ENCODE measurements at places on chromosomes 4 and X.

DNA sequence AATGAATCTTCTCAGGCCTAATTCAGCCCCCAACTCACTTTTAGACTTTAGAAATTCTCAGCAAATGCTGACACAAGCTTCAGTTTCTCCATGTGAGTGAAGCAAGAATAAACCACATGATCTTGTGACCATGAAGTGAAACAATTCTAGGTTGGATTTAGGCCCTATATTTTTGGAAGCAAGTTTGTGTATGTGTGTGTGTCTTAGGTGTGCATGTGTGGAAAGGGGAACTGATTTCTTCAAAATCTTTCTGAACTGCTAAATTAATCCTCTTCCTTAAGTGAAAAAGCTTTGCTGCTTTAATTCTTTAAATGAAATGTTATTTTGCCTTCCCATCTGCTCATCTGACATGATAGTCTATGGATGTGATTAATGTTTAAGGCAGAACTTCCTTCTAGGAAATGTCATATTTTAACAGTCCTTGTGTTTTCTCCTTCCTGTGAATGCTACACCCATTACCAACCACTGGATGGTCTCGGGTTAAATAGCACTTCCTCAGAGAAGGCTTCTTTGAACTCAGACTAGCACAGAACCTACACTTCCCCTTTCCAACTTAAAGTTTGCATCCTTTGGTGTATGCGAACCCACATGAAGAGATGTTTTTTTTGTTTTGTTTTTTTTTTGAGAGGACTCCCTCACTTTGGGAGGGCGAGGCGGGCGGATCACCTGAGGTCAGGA, 1.2 kb upstream of the TMEM144 start:
- DNase-seq = no peak

GRCh38 chrX:130174045-130174704, 2.4 kb downstream of the RAB33A start:
- no peak for DNase-seq

GRCh38 chrX:116339407-116339806, 97.0 kb upstream of the SLC6A14 start:
- no peak for DNase-seq

DNA sequence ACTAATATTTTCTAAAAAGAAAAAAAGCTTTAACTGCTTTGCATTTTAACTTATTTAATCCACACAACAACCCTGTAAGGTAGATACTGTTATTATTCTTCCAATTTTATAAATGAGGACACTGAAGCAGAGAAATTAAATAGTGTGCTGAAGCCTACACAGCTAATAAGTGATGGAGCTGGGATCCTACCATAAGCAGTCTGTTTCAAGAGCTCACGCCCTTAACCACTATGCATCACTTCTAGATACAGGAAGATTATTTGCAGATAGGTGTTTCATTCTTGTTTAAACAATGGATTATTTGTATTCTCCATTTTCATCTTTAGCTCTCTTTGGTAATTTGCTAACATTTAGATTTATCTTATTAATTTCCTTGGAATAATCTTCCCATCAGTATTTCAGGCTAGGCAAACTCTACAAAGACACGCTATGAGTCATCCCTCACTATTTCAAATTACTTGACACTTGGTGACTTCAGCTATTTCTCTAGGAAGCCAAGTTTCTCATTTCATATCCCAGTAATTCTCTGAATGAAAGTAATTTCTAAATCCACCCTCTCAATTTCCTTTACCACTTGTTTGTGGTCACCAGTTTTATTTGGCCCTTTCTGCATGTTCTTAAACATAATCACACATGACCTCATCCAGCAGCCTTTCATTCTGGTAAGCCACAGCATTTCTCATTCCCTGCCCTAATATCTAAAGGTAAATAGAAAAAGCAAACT, 67.3 kb downstream of the ASB9 start:
- DNase-seq = no peak

- DNase-seq = no peak
Observed at GRCh38 chrX:150164971-150165600, 198.0 kb upstream of the MAMLD1 start.

DNA sequence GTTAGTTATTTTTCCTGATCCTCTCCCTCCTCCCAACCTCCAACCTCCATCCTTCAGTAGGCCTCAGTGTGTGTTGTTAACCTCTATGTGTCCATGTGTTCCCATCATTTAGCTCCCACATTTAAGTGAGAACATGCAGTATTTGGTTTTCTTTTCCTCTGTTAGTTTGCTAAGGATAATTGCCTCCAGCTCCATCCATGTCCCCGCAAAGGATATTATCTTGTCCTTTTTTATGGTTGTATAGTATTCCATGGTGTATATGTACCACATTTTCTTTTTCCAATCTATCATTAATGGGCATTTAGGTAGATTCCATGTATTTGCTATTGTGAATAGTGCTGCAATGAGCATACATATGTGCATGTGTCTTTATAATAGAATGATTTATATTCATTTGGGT, 54.5 kb downstream of the TEX13C start:
- no peak for DNase-seq

DNA sequence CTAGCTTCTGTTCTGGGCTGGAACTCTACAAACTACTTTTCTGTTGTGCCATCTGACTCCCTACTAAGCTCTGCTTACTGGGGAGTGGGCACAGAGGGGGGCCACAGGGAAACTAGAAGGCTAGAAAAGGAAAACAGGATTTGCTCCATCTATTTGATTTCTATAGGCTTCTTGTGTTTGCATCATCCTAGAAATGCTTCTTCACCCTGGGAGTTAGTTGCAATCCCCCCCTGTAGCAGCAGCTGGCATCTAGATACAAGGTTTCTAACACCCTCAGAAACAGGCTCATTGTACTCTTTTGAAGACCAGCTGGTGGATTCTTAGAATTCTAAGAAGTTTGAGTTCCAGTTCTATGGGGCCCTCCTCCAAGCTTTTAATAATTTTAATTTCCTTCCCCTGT, 213.4 kb downstream of the TMA16 start:
- no peak for DNase-seq

Data from GM19239 (cell line).